ENCODE measurements at places on chromosomes 12 and 14.

GRCh38 chr14:69688299-69688649, 76.9 kb downstream of the SUSD6 start:
- DNase-seq = no peak

GRCh38 chr12:123886931-123887582, 85.6 kb downstream of the CCDC92 start:
- DNase-seq = no peak

DNA sequence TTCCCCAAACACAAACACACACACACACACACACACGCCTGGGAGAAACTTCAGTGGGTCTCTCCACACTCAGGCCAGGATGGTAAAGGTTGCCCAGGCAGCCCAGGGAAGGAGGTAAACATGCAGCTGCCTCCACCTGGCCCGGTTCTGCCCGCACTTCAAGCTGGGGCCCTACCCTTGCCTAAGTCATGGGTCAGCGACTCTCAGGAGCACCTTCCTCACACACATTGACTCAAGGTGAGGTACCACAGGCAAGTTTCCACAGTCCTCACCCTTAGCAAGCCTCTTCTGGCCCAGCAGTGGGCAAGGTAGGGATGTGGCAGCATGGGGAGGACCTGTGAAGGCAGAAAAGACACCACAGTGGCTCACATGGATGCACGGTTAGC, 14.1 kb upstream of the FAIM2 start:
- no peak for DNase-seq

GRCh38 chr12:65649126-65649525, 175.2 kb upstream of the HMGA2 start:
- DNase-seq = no peak

GRCh38 chr12:103011974-103012763, 54.7 kb downstream of the ASCL1 start:
- DNase-seq = no peak

DNA sequence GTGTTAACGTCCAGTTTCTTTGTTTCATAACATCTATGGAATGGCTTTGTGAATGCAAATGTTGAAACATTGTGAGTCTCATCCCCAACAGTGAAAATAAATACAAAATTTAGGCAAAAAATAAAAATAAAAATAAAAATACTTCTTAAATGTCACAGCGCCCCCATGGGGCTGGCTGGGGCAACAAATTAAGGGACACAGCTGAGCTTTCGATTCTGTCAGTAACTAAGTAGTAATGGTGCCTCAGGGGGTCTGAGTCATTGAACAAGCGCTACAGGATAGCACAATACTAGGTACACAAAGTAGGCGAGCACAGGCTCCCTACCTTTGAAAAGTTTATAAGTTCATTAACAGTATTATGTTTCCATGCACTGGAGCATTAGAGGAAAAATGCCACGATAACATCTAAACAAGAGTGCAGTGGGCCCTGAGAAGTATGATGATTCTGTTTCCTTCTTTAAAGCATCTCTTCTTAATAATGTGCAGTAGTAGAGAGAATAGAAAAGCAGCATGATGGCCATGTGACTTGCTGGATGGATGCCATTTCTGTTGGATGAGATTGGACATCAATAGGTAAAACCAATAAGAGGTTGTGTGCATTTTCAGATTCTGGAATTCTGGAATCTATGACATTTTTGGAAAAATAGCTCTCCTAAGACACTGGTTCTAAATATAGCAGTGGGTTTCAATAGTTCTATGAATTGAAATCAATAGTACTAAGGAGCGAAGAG, 667.2 kb downstream of the DIO2 start:
- no peak for DNase-seq

- no peak for DNase-seq
Observed at GRCh38 chr12:51187370-51187987, 14.5 kb upstream of the TFCP2 start.

DNA sequence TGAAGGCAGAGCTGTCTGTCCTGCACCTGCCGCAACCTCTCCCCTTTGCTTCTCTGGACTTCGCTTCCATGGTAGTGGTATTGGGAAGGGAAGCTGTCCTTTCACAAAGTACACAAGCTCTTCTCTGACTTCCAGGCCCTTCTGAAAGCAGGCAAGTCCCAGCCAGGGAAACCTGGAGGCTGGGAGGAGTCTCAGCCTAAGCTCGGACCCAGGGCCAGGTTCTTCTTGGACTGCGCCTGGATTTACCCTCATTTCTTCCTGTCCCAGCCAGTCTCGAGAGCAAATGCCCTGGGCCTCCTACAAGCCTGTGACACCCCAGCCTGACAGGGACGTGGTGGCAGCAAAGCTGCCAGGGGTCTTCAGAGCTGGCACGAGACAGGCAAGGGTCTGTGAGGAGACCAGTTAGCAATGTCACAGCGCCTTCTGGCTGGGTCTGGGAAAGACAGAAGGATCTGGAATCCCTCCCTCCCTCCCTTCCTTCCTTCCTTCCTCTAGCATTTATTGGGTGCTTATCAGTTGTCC, 22.4 kb downstream of the ISCA2 start:
- DNase-seq = no peak

- no peak for DNase-seq
Observed at GRCh38 chr14:90384543-90384911, 12.3 kb upstream of the CALM1 start.

- no peak for DNase-seq
Observed at GRCh38 chr12:61098031-61098580, 1162.1 kb upstream of the USP15 start.
